Urinary bladder (tissue), 4 donors: ENCODE measurements at places on chromosomes 12 and 14.
A peak's percentile ranks its signal among the peaks of the same experiment; 100 is the strongest.

- no peak for DNase-seq
Measured at GRCh38 chr14:37056473-37056872, 115.9 kb downstream of the SLC25A21 start.

- no peak for DNase-seq
Measured at GRCh38 chr14:71688576-71688975, 243.7 kb upstream of the RGS6 start.

DNA sequence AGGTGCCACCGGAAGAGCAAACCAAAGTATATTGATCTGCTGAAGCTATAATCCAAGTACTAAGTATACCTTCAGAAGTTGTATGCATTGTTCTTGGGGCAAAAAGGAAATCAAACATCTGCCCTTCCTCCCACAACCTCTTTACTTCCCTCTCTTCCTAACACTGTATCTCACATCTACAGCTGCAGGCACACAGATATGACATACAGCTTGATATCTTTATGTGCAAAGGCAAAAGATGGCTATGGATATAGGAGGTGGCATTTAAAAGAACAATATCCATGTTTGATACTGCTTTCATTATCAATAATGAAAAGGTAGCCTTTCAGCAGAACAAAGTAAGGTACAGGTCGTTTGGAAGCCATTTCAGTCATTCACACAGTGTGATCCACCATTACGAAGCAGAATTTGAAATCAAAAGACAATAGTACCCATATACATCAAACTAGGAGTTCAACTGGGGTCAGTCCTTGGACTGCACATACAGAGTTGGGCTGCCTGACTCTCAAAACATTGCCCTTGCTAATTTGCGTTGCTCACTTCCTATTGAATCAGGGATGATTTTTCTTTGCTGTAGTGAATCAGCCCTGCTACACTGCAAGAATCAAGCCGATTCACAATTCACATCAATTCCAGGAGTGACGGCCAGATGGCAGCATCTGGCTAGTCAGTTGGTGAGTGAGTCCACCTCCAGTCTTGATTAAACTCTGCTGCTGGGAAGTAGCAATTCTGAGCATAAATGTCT is 8.9 kb downstream of the ANG start:
- peak; percentile 51 for DNase-seq

DNA sequence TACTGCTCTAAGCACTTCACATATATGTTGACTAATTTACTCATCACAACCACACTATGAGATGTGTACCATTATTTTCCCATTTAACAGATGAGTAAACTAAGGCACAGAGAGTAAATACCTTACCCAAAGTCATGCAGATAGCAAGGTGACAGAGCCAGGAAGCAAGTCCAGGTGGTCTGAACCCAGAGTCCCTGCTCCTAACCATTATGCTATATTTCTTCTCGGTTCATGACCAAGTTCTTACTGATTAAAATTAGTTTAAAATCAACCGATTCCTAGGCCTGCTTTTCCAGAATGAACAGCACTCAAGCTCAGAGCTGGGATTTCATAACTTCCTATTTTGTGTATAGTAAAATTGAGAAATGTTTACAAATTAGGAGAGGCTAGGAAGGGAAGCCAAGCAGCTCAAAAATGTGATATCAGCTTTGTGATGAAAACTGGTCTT is 85.5 kb upstream of the EGLN3 start:
- DNase-seq, result no peak

GRCh38 chr12:23222801-23223200 is 597.8 kb downstream of the ETNK1 start:
- DNase-seq, result no peak

DNA sequence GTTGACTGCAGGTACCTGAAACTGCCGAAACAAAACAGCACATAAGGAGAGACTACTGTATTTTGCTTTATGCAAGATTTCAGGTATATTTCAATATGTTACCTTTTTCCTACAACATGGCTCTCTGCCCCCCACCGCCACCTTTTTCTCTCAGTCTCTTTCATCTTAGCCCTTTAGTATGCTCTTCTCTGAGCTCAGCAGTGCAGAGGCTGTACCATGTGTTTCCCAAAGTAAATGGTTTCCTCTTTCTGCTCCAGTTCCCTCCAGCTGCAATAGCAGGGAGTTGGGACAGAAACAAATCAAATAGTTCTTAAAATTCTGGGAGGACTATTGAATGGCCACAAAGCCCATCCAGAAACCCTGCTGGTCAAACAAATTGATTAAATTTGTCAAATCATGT is 4.3 kb downstream of the AMN1 start:
- DNase-seq, result no peak

- no peak for DNase-seq
Measured at GRCh38 chr14:90576581-90576980, 179.8 kb downstream of the CALM1 start.

- DNase-seq, result no peak
Measured at GRCh38 chr14:70894868-70895267, 12.4 kb upstream of the PCNX1 start.

GRCh38 chr14:98736701-98737338 is 535.2 kb downstream of the BCL11B start:
- no peak for DNase-seq

DNA sequence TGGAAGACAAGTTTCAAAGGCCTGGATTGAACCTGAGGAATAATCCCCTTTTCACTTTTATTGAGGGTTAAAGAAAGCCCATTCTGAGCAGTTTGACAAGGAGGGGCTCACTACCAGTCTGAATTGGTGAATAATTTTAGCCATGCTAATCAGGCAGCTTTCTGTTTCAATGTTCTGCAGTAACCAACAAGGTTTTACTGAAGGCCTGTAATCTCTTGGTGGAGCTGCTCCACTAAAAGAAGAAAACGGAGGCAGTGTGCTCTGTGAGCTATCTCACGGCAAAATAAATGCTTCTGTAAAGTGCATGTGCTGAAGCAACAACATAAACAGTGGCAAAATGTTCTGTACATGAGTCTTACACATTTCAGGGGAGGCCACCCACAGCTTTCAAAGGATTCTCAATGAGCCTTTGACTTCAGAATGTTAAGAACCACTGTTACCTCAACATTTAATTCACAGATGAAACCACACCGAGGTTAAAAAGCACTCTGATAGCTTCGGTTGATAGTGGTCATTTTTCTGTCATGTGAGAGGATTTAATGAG is 111.2 kb downstream of the LRIG3 start:
- no peak for DNase-seq

DNA sequence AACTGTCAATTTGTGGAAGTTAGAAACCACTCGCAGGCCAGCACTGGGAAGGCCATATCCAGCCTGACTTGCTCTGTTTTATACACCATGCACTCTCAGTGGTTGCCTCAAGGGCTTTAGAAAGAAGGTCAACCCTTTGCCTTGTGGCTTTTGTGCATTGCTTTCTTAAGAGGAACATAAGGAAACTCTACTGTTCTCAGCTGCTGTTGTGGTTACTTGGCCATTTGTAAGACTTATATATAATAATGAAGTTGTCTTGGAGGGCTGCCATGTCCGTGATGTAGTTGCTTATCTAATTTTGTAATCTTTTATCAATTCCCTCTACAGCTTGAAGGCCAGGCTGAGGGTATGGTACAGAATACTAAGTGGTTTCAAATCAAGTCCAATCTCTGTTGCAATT is 637.8 kb downstream of the DIO2 start:
- DNase-seq, result no peak

- no peak for DNase-seq
Measured at GRCh38 chr14:78029601-78030372, 140.4 kb upstream of the NRXN3 start.

DNA sequence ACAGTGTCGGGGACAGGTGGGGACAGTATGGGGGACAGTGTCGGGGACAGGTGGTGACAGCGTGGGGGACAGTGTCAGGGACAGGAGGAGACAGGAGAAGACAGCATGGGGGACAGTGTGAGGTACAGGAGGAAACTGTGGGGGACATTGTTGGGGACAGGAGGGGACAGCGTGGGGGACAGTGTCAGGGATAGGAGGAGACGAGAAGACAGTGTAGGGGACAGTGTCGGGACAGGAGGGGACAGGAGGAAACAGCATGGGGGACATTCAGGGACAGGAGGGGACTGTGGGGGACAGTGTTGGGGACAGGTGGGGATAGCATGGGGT is 139.5 kb downstream of the TMEM121 start:
- no peak for DNase-seq

DNA sequence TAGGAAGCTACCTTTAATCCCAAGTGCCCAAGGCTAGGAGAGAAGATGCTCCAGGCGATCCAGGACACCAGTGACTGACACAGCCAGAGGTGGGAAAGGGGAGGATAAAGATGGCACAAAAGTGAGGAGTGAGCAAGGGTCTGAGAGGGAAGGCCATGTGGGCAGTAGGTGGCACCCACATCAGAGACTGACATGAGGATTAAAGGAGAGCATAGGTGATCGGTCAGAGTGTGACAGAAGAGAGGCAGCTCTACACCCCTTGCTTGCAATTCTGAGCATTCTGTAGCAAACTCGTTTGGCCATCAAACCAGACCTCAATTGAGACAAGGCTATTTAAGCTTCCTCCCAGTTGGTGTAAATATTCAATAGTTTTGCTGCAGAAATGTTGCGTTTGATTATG is 724 bp upstream of the CD27 start:
- no peak for DNase-seq

- DNase-seq, result no peak
Measured at GRCh38 chr14:87059060-87059839, 933.7 kb downstream of the GALC start.

DNA sequence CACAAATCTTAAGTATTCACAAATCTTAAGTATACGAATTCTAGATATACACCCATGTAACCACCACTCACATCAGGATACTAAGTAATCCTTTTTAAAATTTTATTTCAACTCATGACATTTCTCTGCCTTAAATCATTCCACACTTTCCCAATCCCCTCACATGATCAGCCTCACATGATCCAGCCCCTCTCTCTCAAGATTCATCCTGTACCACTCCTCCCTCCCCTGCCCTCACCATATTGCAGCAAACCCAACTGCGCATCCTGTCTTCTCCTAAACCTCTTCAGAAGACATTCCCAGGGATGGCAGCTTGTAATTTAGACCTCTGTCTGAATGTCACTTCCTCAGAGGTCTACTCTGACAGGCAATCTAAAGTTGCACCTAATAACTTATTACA is 1.7 kb upstream of the EIF4B start:
- no peak for DNase-seq

DNA sequence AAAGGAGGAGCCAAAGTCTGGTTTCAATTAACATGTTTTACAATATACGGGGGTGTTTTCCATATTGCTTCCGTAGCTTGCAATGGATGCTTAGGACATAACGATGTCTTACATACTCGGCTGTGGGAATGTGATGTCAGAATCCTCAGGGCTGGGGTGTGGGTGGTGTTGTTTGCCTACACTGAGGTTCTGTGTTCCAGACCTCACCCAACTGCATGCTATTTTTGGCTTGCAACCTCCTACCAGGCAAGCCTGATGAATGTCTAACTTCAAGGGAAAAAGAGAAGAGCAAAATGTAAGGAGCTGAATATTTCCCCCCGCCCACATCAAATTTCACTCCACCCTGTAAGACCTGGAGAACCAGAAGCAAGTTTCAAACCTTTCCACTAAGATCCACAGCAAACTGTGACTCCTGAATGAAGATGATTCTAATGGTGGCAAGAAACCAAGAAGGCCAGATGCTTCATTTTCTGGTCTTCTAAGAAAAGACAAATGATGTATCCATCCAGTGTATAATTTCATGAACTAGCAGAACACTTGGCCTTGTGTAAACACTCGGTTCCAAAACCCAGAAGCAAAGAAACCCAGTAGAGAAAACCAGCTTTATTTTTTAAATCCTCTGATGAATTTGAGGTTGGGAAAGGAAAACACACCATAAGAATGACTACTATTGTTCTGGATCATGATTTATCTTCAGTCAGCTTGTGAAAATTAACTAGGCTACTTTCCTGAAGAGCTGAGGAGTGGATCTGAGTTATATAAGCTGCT is 227.9 kb downstream of the DACT1 start:
- peak; percentile 10 for DNase-seq

DNA sequence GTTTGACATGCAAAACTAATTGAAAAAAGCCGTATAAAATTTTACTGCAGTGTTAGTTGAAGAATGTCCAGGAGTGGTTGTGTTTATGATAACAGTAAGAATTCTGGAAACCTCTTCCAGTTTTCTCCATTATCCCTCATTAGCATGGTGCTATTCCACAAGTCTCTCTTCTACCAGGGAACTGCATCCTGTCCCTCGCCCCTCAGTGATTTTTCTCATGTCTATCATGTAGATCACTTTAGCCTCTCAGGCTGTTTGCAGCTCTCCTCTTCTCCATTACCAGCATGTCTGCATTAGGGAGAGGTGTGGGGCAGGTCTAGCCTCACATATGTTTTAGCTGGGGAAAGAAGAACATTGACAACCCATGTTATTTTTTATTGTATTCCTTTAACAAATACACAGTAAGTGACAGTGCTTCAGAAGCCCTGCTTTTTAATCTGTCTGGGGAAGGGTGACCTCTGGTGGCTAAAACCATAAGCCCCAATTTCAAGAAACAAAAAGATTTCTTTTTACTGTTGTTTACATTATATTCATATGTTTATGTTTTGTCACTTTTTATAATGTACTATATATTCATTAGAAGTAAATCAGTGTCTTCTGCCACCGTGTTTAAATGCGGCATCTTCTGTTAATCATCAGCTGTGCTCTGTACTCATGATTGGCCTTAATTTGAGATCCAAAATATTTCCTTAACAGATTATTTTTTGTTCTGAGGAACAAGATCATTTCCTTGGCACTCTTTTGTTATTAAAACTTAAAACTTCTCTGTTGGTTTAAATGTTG is 70.7 kb downstream of the RASSF8 start:
- no peak for DNase-seq
